Caco-2 (cell line): ENCODE measurements at places on chromosomes 13 and 19. TPM values are rescaled to one million over a fixed set of nuclear protein-coding genes. Genes with fewer than 3 reads are reported as not detected.
A peak's percentile ranks its signal among the peaks of the same experiment; 100 is the strongest.

The ZNF773 gene
- total RNA-seq, result 7.7 and 10.0 TPM in 2 replicates

The SCGB2B2 gene
- 0.72 and 1.00 TPM in 2 replicates for total RNA-seq

The PRRG2 gene
- total RNA-seq, result 7.7 and 8.4 TPM in 2 replicates

The EBI3 gene
- total RNA-seq, result 0.68 and 0.81 TPM in 2 replicates

GRCh38 chr19:31353833-31354232 is 4.6 kb upstream of the TSHZ3 start:
- DNase-seq, result no peak

- DNase-seq, result no peak
Measured at GRCh38 chr13:75694722-75695121, 58.6 kb downstream of the LMO7 start.

GRCh38 chr19:53432088-53432661 is 391 bp downstream of the ZNF761 start:
- DNase-seq, result peak; percentile 48

DNA sequence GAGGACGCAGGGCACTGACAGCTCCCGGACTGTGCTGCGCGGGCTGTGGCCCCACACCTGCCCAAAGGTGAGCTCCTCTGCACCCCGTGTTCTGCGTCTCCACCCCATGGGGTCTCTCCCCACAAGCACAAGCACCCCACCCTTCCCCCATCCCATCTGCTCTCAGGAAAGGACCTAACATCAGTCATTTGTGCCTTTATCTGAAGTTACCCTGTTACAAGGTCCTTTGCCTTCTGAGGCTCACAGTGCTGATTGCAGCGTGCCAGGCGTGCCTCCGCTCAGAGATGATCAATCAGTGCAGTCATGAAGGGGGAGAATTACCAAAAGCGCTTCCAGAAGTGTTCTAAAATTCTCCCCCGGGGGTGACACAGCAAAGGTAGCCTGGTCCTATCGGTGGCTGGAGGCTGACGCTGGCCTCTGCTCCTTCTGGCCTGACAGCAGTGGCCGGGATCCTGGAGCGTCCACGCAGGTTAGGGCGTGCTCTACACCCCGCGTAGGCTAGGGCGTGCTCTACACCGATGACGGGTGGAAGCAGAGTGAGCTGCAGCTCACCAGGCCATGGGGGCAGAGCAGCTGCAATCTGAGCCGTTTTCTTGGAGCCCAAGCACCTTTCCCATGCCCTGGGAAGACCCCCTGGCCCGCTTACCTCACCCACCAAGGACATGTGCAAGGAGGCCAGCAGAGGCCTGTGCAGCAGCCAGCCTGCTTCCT is 84.7 kb upstream of the TM9SF2 start:
- peak; percentile 29 for DNase-seq

GRCh38 chr13:21481359-21481758 is 22.3 kb upstream of the ZDHHC20 start:
- DNase-seq, result no peak

- no peak for DNase-seq
Measured at GRCh38 chr13:45141369-45141768, 21.1 kb downstream of the GTF2F2 start.

GRCh38 chr13:111623208-111623607 is 302.8 kb downstream of the TEX29 start:
- no peak for DNase-seq

GRCh38 chr13:53782488-53782961 is 753.9 kb downstream of the OLFM4 start:
- DNase-seq, result peak; percentile 52

GRCh38 chr19:3572855-3573161 is at the start of gene HMG20B:
Gene HMG20B, plus strand, starts transcription at chr19:3572944. Its CDS starts 366 bp downstream, at chr19:3573310.
- no peak for DNase-seq

DNA sequence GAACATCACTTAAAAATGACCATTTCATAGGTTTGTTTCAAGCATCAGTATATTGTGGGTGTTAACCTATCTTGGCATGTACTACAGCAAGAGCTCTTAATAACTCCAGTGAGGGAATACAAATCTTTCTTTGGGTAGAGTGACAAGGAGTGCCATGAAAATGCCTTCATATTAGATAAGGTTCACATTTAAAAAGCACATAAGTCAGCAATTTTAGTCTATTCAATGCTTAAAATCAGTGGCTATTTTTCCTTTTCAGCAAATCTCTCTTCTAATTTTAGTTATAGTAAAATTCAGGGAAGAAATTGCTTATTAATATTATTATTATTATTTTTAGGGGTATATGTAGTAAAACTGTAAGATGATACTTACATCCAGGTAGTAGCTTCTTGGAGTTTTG is 291.1 kb downstream of the GPC6 start:
- DNase-seq, result no peak

GRCh38 chr13:20127562-20128458 is 33.0 kb downstream of the GJA3 start:
- DNase-seq, result peak; percentile 84

- DNase-seq, result peak; percentile 59
Measured at GRCh38 chr19:53597023-53597422, 34.8 kb upstream of the DPRX start.

GRCh38 chr19:7710616-7711015 is 8.7 kb upstream of the FCER2 start:
- DNase-seq, result no peak

DNA sequence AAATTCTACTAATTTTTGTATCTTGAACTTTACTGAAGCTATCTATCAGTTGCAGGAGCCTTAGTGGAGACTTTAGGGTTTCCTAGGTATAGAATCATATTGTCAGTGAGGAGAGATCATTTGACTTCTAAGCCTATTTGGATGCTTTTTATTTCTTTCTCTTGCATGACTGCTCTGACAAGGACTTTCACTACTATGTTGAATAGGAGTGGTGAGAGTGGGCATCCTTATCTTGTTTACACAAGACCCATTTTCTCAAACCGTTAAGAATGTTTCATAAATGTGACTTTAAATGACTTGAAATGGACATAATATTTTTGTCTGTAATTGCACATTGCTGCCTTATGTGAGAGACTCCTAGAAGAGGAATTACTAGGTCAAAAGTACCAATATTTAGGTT is 17.9 kb upstream of the CSNK1A1L start:
- no peak for DNase-seq

GRCh38 chr13:46290434-46290833 is 78.7 kb downstream of the LRRC63 start:
- DNase-seq, result no peak

GRCh38 chr13:99381766-99382165 is 74.6 kb upstream of the GPR183 start:
- DNase-seq, result no peak

GRCh38 chr19:12098040-12098439 is 33.5 kb downstream of the ZNF844 start:
- no peak for DNase-seq

DNA sequence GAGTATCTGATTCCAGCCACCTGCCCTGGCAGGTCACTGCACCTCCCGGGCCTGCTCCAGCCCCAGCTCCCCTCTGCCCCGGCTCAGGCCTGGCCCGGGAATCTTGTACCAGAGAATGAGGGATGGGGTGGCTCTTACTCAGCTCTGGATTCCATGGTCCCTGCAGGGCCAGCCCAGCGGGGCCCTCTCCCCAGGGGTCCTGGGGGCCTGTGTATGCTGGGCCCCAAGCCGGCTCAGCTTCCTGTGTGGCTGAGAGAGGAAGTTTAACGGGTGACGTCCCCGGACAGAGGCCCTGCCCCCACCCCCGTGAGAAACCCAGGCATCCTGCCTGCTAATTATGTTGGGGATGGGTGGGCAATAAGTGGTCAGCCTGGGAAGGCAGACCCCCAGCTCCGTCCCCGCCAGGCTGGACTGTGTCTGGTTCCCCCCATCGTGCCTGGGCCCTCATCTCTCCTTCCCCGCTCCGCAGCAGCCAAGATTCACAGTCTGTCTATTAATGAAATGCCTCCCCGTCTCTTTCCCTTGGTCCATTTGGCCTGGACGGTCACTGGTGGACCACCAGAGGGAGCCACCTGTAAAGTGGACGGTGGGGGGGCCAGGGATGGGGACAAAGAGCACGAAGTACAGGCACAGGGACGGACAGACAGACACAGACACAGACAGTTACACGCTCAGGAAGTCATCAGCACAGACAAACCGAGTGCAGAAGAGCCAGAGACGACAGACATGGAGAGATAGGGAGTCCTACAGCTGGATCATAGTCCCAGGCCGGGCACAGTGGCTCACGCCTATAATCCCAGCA is at the start of gene DENND1C:
DENND1C (minus strand) TSS at position 247 of the 802 bp plus-strand sequence; CDS start at position 155, 92 bp downstream.
- DNase-seq, result no peak

DNA sequence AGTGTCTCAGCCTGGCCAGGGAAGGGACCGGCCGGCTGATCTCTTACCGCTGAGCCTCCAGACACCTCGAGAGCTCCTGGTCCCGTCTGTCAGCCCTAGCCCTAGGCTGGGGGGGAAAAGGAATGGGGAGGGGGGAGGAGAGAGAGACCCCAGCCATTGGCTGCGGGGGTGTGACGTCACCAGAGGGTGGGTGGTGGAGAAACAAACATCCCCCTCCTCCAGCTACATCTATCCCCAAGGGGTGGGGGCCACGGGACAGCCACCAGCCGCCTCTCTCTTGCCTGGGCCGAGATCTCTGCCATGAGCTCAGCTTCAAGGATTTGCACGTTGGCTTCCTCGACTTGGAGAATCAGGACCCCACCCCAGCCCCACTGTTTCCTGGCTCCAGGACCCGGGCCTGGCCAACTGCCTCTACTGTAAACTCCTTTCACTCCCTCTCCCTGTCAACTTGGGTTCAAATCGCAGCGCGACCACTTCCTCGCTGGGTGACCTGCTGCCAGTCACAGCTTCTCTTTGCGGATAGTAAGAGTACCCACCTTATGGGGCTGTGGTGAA is at the start of gene PRX:
PRX (minus strand) TSS at position 88 of the 555 bp plus-strand sequence. CDS start 5,446 bp downstream, outside the sequence.
- no peak for DNase-seq
